ENCODE measurements at places on chromosomes 12 and 14.

GRCh38 chr14:90649557-90650135, 166.6 kb downstream of the TTC7B start:
- no peak for DNase-seq

DNA sequence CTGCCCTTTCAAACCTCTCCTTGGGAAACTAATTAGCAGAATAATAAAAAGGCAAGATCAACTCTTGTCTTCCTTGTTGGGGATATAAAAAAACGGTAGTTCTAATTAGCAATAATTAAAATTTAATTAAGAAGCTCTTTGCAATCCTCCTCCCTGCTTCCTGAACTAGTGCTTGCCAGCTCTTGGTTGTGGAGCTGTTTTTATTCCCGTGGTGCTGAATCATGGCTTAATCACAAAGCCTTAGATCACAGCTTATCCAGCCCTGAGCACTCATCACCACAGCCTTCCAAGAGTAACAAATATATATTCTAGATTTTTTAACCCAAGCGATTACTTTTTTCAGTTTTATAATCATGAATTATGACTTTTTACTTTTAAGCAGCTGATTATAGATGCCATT, 63.2 kb upstream of the INSM2 start:
- DNase-seq = no peak

DNA sequence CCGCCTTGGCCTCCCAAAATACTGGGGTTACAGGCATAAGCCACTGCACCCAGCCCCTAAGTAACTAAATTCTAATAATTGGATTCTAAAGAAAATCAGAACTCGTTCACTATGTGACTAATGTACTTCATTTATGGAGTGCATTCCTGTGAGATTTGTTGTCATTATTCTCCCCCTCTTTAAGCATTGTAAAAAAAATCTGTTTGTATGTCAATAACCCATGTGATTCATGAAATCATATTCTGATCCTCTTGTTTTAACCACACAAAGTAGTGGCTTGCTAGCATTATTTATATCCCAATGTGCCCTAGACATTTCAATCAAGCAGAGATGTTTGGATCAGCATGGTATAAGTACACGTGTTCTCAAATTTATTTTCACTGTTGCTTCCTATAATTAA, 78.2 kb upstream of the OSBPL8 start:
- DNase-seq = no peak

DNA sequence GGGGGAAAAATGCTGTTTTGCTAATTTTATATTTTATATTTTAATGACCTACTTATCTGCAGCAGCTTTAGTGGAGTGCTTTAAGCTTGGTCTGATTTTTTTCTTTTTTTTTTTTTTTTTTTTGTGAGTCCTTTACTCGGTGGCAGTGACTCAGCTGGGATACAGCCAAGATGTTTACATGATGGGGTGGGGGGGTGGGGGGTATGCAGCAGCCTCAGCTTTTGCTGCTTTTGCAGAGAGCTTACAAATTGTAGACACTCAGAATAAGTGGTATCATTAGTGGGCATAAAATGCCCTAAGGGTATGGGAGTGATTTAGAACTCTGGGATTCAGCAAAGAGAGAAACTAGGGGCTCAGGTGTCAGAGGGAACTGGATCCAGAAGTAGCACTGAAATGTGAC, 38.2 kb upstream of the ARHGAP5 start:
- DNase-seq = no peak

GRCh38 chr14:67729072-67729885, 27.6 kb downstream of the RDH12 start:
- DNase-seq = no peak

DNA sequence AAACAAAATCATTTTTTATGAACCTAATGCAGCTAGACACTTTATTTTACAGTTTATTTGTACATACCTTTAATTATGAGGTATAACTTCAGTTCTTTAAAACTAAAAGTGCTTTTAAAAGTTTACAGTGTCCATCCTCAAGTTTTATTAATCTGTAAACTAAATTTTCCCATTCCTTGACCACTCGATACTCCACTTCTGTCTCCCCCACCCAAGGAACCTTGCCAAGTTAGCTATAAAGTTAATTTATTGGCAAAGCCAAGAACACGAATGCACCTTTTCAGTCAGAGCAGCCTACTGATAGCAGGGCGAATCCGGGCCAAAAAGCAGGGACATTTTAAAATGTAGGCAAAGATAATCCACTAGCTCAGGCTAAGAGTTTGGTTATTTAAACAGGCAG, 29.6 kb downstream of the NAA30 start:
- DNase-seq = no peak

DNA sequence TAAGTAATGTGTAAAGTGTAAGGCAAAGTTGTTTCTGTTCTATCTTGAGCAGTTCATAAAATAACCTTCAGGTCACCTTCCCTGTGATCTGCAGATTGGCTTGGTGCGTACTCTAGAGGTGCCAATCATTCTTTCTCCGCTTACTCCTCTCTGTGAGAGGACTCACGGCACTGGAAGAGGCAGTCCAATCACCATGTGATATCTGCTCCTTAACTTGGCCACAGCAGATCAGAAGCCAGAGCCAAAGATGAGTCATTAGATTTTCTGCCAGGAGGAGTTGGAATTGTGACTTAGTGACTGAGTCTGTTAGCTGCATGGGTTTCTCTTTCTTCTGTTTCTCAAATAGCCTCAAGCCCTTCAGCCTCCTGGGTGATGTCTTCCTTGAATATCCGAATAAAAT, 165.5 kb downstream of the SLC41A2 start:
- no peak for DNase-seq

DNA sequence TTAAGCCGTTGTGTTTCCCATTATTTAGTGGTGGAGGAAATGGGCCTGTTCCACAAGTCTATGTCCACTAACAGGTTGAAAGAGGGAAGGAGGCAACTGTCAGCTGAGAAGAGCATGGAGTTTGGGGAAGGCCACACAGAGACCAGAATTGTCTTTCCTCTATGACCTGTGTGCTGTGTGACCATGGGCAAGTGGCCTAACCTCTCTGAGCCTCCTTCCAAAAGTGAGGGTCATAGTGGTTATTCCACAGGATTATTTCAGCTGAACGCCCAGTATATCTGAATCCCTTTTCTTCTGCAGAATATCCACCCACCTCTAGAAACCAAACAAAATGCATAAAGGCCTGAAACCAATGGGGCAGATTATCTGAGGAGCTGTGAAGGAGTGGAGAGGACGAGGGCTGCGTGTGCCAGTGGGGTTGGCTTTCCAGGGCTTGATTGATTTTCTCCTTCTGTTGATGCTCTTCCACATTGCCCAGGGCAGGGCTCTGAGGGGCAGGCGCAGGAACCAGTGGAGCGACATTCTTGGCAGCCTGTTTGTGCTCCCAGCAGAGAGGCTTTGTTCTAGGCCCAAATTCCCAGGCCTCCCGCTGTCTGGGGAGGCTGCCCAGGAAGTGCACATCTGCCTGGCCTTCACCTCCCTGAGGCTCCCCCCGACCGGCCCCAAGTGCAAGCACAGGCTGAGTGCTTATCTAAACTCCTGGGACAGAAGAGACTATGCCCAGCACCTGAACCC, 452.7 kb downstream of the BCL11B start:
- DNase-seq = no peak

DNA sequence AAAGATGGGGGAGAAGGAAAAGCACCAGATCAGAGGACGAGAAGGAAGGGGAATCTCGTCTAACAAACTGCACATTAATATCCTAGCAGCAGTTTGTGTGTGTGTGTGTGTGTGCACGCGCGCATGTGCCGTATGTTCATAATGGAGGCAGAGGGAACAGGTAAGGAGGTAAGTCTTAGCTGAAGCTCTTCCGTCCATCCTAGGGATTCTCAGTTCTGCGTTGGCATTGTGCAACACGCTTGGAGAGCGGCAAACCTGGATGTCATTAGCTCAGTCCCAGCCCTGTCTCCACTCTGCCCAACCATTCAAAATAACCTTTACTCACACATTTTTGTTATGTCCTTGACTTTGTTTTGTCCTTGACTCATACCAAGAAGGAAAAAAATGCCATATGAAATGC, 1.6 kb upstream of the C1R start:
- DNase-seq = no peak

DNA sequence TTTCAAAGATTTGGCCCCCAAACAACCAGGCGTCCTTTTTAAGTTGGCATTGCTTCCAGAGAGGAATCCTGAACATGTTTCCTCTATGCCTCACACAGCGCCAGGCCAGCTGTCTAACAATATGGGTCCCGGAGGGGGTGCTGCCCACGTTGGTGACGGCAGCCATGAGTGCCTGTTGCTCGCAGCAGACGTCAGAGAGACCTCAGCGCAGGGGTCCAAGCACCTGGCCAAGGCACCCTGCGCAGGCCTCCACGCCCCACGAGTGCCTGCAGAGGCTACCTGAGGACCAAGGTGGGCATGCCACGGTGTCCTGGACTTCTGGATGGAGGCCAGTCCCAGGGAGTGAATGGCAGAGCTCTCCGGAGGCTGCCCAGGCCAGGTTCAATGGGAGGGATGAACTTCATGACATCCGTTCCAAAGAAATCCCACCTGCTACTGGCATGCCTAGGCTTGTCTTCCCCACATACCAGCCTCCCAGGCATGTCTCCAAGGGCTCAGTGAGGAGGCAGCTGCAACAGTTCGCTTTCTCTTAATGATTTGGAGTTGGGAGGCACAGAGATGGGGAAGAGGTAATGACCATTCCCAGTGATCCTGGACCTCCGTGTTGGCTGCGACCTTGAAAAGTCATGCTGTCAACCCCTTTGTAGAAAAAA, 11.6 kb upstream of the FOXN3 start:
- DNase-seq = no peak

DNA sequence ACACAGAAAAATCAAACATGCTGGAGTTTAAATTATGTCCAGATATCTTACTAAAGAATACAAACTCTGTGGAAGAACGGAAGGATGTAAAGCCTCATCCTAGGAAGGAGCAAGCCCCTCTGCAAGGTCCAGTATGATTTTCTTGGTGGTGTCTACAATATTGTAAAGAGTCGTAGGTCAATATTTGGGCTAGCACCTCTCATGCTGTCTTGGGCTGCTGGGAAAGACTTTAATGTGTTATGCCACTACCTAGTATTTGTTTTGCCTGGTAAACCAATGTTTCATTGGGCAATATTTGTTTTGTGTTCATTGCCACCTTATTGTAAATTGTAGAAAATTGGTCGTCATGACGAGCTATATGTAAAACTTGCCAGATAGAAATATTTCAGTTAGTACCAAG, 26.6 kb downstream of the RESF1 start:
- DNase-seq = no peak

DNA sequence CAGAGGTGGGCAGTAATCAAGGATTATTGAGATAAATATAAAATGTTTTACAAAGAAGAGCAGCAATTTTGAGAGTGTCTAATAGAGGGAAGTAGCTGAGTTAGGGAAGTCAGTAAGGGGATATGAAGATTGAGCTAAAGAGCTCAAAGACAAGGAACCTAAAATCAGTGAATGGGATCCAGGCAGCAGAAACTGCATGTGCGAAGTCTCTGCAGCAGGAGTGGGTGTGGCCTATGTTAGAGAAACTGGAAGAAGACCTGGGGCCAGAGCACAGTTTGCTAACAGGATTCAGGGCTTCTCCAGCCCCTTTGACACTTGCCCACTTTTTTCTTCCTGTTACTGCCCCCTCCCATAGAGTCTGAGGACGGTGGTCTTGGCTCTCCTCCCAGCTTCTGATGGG, 36.3 kb upstream of the PLXNC1 start:
- DNase-seq = no peak

- no peak for DNase-seq
These were observed 16.6 kb upstream of the ZNF385A start for GRCh38 chr12:54401119-54401518.

DNA sequence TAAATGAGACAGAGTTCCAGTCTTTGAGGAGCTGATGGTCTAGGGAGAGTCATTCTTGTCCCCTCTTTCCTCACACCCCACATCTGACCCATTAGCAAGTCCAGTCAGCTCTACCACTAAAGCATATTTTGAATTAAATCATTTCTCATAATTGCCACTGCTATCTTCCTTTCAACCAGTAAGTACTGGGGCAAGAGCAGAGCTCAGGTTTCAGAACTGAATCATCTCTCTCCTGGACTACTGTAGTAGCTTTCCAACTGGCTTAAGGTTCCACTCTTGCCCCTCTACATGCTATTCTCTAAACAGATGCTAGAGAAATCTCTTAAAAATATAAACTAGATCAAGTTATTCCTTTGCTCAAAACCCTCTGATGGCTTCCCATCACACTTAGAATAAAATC, 218.3 kb downstream of the TTC6 start:
- no peak for DNase-seq

- DNase-seq = no peak
These were observed 305.6 kb downstream of the KCNH5 start for GRCh38 chr14:62739647-62740046.

DNA sequence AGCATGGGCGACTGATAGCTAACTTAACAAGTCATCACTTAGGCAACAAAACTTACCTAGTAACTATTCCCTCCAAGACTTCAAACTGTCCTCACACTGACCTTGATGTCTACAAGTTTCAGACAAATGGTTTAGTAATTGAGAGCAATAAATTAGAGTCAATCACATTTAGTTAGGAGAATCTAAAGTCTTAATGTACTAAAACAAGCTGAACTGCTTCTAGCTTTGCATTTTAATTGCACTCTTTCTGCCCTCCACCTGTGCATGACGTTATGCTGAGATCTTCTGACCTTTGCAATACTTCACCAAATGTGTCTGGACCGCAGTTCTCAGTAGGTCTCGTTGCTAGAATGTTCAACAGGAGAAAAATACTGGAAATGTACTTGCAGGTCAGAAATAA, 158.0 kb downstream of the PIK3C2G start:
- DNase-seq = no peak

DNA sequence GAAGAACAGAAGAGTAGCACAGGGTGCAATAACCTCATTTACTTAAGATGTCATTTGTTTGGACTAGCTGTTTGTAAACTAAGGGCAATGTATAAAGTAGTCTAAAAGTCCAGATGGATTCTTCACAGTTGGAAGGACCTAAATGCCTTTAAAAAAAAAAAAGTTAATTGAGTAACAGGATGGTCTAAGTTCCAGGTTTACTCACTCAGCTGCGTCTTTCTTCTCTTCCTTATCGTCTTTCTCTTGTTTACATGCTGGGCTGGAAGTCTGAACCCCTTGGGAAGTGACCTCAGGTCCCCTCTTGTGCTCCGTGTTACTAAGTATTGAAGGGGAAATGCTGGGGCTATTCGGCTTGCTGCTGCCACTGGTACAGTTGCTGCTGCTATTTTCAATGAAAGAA, 82.5 kb downstream of the SH2B3 start:
- DNase-seq = no peak

- DNase-seq = no peak
These were observed 107.4 kb upstream of the MED13L start for GRCh38 chr12:116384691-116385485.

DNA sequence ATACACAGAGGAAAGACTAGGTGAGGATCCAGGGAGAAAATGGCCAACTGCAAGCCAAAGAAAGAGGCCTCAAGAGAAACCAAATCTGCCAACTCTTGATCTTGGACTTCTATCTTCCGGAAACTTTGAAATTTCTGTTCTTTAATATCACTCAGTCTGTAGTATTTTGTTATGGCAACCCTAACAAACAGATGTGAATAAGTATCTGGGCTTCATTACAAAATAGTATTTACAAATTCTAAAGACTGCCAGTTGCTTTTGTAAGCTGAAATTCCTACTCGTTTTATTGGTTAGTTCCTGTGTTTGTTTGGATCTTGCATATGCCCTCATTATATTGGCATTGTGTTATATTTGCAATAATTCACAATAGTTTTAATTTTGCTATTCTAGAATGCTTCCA, 143.2 kb upstream of the USP15 start:
- DNase-seq = no peak
